ENCODE measurements at places on chromosomes 3 and 15. TPM values are rescaled to one million over a fixed set of nuclear protein-coding genes. Genes with fewer than 3 reads are reported as not detected.

Gene PEX11A
- total RNA-seq = 3.0 TPM

Gene BNC1
- total RNA-seq = 2.3 TPM

Gene FXR1
- 118 TPM for total RNA-seq

Gene GOLGA6A
- 0.12 TPM for total RNA-seq

Gene CPNE9
- not detected for total RNA-seq

Gene RFX7
- 17.8 TPM for total RNA-seq

DNA sequence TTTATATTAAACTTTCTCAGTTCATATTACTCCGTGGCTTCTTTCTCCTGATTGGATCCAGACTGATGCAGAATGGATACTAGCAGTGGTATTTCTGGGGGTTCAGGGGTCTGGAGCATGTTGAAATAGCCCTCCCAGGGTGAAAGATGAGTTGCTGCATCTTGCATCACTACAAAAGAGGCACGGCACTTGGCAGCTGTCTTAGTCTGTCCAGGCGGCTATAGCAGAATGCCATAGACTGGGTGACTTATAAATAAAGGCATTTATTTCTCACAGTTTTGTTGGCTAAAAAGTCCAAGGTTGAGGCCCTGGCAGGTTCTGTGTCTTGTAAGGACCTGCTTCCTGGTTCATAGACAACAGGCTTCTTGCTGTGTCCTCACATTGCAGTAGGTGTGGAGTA, 660 bp upstream of the BCL2L10 start:
- H3K4me3 ChIP-seq = no peak overlapping the region
- no peaks in the 10 kb centered on the region for H3K27me3 ChIP-seq
- H3K36me3 ChIP-seq = no peaks in the 10 kb centered on the region
- peaks cover 7% of the 10 kb centered on the region for H3K4me1 ChIP-seq
- DNase-seq = no peak

DNA sequence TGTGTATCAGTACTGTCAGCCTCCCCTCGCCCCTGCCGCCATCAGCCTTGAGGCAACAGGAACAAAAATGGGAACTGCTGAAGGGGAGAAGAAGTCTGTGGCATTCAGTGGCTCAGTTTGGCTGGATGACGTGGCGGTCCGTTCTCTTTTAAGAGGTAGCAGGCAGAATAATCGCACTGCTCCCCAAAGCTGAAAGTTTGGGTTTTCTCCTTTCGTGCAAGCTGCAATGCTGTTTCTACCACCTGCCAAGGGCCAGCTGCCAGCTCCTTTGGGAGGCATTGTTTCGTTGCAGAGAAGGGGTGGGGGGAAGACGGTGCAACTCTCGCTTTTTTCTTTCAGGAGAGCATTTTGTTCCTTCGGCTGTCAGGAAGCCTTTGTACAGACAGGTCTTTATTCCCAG, 369.6 kb upstream of the RORA start:
- DNase-seq = no peak
- H3K27ac ChIP-seq = no peak overlapping the region
- H3K4me1 ChIP-seq = no peaks in the 10 kb centered on the region
- no peak overlapping the region for H3K4me3 ChIP-seq

DNA sequence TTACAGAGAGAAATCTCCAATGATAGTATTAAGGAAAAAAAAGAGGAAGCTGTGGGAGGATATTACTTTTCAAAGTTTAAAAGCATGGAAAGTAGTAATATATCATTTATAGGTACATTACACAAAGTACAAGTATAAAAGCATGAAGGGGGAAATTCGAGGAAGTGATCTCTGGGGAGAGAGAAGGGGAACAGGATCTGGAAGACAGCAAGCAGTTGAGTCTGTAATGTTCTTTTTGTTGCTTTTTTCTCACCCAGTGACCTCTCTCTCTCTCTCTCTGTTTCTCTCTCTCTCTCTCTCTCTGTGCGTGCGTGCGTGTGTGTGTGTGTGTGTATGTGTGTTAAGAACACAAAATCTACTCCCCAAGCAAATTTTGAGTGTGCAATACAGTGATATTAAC, 10.2 kb downstream of the C3orf20 start:
- H3K27ac ChIP-seq = no peak overlapping the region
- H3K4me1 ChIP-seq = no peaks in the 10 kb centered on the region
- no peak overlapping the region for H3K4me3 ChIP-seq

DNA sequence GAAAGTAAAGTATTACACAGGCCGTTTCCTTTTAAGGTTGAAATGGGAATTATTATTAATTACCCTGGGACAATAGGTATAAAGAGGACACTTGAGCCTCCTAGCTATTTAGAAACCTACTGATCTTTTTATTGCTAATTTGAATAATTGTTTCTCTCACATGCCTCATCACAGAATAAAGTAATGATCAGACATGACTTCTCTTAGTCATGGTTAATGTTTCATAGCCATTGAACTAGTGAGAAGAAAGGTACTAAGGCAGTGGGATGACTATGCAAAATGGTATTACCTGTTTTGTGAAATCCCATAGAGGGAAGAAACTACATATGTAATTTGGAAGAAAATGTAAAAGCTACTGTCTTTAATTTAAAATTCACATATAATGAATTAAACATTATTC, 85.6 kb downstream of the EPHA6 start:
- DNase-seq = no peak
- no peaks in the 10 kb centered on the region for H3K36me3 ChIP-seq
- no peak overlapping the region for H3K27ac ChIP-seq

GRCh38 chr3:128569756-128570155, 76.8 kb upstream of the GATA2 start:
- no peak overlapping the region for H3K27ac ChIP-seq
- peaks cover 13% of the 10 kb centered on the region for H3K27me3 ChIP-seq
- peaks cover 4% of the 10 kb centered on the region for H3K4me1 ChIP-seq
- H3K4me3 ChIP-seq = no peak overlapping the region

GRCh38 chr15:90463381-90463780, 66.3 kb upstream of the CRTC3 start:
- H3K27ac ChIP-seq = peak overlapping the region; percentile 46
- H3K36me3 ChIP-seq = peaks cover 31% of the 10 kb centered on the region
- H3K4me1 ChIP-seq = peaks cover 51% of the 10 kb centered on the region
- no peak overlapping the region for H3K4me3 ChIP-seq
- no peaks in the 10 kb centered on the region for H3K27me3 ChIP-seq

Measured in chondrocyte (in vitro differentiated cells).